ENCODE measurements at places on chromosomes 2 and 18.

DNA sequence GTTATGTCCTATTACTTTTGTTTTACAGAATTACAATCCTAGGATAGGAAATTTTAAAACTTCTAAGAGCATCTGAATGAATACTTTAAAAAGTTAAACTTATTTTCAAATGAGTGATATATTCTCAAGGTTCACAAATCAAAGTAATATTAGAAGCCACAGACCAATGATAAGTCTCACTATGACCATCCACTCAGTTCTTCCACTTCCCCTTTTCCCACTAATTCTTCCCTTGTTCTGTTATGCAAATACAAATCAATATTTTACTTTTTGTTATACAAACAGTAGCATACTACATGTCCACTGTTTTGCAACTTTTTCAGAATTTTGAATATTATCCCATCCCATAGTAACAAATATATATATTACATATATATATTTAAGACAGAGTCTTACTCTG, 20.2 kb downstream of the USP37 start:
- DNase-seq = no peak

DNA sequence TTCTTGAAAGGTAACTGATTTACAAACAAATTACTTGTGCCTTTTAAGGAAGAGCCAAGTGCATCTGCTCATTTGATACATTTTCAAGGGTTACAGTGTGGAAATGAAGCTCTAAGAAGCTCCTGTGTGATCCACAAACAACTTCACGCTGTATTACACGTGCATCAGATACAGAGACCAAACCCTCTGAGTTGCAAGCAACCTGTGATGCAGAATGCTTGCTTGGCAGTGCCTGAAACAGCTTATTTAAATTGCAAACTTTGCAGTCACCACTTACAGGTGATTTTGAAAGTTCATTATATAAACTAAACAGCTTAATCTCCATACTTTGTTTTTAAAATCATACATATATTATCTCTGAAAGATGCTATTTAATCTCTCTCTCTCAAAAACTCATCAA, 50.1 kb downstream of the ZEB2 start:
- DNase-seq = no peak

GRCh38 chr2:197998702-197999101, 194.3 kb downstream of the PLCL1 start:
- no peak for DNase-seq

- DNase-seq = no peak
These were observed 2.8 kb downstream of the DNAJC5G start for GRCh38 chr2:27278010-27278409.

- no peak for DNase-seq
These were observed 936.0 kb downstream of the TRIB2 start for GRCh38 chr2:13652531-13653313.

DNA sequence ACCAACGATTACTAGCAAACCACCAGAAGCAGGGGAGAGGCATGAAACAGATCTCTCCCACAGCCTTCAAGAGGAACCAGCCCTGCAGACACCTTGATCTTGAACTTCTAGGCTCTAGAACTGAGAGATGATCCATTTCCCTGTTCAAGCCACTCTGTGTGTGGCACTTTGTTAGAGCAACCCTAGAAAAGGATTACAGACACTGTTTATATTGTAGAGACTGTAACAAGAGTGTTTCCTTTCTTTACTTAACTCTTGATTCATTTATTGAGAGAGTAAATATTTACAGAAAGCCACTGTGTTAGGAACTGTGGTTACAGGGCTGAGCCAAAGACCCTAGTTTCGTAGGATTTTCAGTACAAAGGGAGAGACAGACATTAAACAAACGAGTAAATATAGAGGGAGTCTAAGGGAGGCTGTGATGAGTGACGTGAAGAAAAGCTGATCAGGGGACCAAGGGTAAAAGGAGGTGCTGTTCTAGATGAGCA, 10.9 kb downstream of the CCDC68 start:
- no peak for DNase-seq

- DNase-seq = no peak
These were observed 2.7 kb downstream of the PTMA start for GRCh38 chr2:231710799-231711676.

DNA sequence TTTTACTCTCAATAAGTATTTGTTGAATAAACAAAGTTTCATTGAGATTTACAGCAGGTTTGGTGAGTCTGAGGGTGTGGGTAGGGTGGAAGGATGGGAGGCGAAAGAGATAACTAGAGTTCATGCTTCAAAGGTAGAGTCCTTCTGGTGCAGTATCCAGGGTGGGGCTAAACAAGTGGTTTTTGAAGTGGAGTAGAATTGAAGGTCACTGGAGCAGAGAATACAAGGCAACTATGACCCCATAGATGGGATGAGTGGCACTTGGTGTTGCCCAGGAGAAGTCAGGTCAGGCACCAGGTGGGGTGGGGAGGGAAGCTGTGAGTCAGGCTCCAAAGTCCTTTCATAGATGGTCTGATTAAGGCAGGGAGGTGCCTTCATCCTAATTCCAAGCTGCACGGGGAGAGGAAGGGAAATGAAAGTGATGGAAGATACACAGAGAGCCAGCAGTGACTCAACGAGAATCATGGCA, 6.6 kb upstream of the CAB39 start:
- no peak for DNase-seq

DNA sequence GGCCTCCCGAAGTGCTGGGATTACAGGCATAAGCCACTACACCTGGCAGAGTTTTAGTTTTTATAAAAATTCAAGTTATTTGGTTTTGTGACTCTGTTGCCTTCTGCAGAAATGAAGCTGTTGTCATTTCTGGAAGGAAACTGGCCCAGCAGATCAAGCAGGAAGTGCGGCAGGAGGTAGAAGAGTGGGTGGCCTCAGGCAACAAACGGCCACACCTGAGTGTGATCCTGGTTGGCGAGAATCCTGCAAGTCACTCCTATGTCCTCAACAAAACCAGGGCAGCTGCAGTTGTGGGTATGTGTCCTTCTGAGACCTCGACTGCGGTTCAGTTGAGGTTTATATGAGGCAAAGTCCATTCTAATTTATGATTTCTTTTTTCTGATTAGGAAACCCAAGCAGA, 7.2 kb downstream of the MTHFD2 start:
- no peak for DNase-seq

- no peak for DNase-seq
These were observed 1095.1 kb upstream of the GYPC start for GRCh38 chr2:125560855-125561254.

DNA sequence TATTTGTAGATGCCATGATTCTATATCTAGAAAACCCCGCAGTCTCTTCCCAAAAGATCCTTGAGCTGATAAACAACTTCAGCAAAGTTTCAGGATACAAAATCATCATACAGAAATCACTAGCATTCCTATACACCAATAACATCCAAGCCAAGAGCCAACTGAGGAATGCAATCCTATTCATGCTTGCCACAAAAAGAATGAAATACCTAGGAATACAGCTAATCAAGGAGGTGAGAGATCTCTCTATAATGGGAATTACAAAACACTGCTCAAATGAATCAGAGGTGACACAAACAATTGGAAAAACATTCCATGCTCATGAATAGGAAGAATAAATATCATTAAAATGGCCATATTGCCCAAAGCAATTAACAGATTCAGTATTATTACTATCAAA, 551.4 kb upstream of the SLC39A10 start:
- DNase-seq = no peak

DNA sequence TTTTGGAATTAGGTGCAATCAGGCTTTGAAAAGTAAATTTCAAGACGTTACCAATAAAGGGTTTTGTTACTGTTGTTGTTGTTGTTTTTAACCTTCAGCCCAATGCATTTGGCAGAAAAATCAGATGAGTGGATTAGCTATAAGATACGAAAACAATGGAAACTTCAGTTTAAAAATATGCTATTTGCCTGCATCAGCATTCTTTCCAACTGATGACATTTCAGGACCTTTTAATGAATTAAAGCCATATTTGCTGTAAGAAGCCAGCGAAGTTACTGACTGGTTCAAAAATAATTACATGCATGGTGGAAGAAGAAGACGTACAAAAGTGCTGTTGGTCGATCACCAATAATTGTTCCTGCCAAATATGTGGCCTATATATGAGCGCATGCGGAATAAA, 639.3 kb upstream of the SOX11 start:
- DNase-seq = no peak

GRCh38 chr2:138275881-138276280, 225.7 kb upstream of the SPOPL start:
- DNase-seq = no peak

Data from activated T-helper 9 cell treated with anti-CD3 and anti-CD28 coated beads, Interleukin-2, amount 50 U/mL, for 16 hours (primary cell).